ENCODE measurements at places on chromosomes 3 and 15.

DNA sequence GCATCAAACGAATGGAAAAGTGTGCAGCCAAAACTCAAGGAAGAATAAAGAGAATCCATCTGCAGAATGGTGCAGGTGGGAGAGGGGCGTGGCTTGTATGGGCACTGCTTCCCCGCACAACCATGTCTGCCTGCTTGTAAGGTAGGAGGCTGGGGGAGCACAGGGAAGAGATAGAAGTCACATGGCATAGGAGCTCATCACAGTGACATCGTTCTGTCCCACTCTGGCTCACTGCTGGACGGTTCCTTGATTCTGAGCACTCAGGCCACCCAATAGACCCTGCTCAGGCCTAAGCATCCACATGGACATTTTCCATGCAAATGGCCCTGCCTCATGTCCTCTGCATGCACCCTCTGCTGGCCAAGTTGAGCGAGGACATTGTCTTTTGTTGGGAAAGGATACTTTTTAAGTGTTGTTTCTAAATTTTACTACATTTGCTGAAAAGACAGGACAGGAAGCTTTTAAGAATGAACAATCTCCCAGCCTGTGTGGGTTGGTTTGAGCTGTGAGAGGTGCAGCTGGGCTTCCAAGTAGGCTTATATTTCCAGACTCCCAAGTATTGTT, 3.1 kb downstream of the MYLK start:
- no peak for DNase-seq

DNA sequence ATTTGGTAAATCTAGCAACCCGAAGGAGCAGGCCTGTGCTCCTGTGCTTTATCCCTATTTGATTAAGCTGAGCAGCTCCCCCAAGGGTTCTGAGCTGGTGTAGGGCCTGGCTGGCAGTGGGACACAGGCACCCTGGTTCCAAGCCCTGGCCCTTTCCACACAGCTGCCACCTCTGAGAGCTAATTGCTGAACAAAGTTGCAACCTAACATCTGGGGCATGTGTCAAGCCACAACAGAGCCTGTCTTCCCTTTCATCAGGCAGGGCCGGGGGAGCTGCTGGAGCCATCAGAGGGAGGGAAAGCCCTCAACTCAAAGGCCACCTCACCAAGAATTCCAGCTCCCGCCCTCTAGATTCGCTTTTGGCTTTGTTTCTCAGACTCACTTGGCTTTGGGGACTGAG, 17.1 kb upstream of the MRPS22 start:
- peak; percentile 6 for DNase-seq

GRCh38 chr15:40436116-40436891, 4.4 kb upstream of the BAHD1 start:
- no peak for DNase-seq

GRCh38 chr15:44186705-44187104, 8.4 kb downstream of the FRMD5 start:
- no peak for DNase-seq

DNA sequence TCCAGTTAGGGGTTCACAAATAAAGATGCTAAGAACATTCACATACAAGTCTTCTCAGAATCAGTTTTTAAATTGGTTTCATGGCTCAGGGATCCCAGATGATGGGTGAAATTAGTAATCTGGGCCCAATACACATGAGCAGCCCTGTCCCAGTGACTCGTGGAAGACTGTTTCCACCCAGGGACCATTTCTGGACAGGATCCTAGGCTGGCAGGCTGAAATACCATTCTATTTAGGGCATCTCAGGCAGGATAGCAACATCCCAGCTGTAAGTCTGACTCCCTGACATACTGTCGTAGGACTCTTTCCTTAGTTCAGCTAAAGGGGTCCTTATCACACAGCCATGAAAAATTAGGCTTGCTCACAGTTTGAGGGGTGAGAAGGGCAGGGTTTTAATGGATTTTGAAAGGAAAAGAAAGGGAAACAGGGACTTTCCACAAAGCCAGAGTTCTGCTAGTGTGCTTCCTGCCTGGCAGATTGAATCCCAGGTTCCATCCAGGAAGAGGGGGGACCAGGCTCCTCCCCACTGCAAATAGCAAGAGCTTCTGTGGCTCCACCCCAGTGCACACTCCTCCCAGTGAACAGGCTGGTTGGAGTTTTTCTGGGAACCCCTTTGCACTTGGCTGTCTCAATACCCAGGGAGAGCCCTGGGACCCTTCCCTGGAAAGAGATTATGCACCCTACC, 41.3 kb upstream of the LYZL4 start:
- no peak for DNase-seq

DNA sequence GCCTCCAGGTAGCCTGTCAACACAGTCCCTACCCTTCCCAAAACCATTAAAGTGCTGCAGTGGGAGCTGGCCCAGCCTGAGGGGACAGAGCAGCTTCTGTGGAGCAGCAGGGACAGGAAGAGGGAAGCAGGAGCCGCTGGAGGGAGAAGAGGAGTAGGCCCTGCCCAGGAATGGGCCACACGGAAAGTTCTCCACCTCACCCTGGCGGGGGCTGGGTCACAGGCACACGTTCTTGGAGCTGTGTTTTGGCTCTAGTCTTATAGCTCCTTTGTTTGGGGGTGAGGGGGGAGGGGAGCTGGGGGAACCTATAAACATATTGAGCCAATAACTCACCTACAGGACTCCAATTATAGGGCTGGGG, 508.6 kb downstream of the SHQ1 start:
- no peak for DNase-seq

- DNase-seq: no peak
Measured at GRCh38 chr3:40042752-40043443, 233.5 kb downstream of the MYRIP start.

- DNase-seq: no peak
Measured at GRCh38 chr15:94206463-94207167, 24.7 kb upstream of the MCTP2 start.

GRCh38 chr3:46923559-46924350, 46.2 kb downstream of the PTH1R start:
- no peak for DNase-seq

DNA sequence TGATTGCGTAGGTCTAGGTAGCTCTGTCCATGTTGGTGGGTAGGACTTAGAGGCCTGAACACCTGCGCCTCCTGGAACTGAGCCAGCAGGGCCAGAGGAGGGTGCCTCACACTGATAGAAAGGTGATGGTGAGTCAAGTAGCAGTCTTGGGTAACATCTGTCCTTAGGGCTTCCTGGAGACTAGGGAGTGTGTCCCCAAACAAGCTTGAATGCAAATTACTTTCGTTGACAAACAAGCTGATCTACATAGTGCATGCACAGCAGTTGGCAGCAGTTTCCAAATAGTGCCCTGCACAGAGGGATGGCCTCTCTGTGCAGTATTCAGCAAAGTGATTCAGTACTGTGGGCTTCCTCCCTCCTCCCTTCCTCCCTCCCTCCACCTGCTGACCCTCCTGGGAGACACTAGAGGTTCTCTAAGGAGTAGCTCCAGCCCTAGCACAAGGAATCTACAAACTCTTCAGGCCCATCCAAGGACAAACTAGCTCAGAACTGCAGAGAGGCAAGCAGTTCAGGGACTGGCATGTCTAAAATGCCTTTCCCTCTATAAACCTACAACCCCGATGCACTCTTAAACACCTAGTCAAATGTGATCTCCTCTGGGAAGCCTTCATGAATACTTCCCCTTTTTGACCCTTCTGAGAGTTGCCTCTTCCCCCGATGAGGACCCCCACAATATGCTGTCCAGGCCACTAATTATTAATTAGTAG, 61.0 kb downstream of the TLE3 start:
- no peak for DNase-seq

DNA sequence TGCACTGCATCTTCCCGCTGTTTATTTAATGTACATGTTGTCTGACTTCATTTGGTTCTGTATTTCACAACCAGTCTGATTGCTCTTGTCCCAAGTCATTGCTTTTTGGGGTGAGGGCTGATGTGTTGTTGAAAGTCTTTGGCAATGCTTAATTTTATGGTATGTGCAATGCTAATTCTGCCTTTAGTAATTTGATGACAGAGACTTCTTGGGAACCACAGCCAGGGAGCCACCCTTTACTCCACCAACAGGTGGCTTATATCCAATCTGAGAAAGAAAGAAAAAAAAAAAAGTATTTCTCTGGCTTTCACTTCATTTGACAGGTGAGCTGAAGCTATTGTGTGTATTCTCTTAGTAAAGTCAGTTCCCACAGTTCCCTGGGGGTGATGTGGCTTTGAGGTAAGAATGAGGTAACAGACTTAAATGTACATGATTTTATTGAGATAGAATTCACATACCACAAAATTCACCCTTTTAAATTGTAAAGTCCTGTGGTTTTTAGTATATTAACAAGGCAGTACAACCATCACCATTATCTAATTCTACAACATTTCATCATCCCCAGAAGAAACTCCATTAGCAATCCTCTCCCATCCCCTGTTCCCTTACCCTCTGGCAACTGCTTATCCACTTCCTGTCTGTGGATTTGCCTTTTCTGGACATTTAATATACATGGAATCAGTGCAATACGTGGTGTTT, 97.3 kb downstream of the SLCO3A1 start:
- DNase-seq: no peak

DNA sequence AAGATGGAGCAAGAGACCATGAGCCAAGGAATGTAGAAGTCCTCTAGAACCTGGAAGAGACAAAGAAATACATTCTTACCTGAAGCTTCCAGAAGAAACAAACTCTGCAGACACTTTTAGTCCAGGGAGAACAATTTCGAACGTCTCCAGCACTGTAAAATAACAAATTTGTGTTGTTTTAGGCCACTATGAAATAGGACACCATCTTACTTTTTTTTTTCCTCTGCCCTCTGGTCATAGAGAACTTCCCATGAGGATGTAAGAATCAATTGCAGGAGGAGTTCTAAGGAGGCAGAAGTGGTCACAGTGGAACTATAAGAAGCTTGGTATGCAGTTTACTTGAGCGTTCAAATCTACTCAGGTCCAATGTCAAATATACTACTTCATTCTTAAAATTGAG, 1295.9 kb downstream of the ZPLD1 start:
- no peak for DNase-seq

GRCh38 chr3:58560771-58561311, 16.4 kb downstream of the FAM107A start:
- peak; percentile 44 for DNase-seq

GRCh38 chr3:17686613-17687012, 55.8 kb downstream of the TBC1D5 start:
- peak; percentile 38 for DNase-seq

- no peak for DNase-seq
Measured at GRCh38 chr3:105274958-105275357, 91.8 kb upstream of the ALCAM start.

GRCh38 chr3:151709847-151710246, 23.9 kb upstream of the AADACL2 start:
- DNase-seq: no peak

GRCh38 chr3:50587806-50588758, 18.8 kb downstream of the HEMK1 start:
- no peak for DNase-seq

GRCh38 chr3:190432216-190432615, 17.5 kb downstream of the TMEM207 start:
- no peak for DNase-seq

GRCh38 chr15:28907338-28907960, 21.7 kb downstream of the APBA2 start:
- DNase-seq: no peak

Data from SW 1271 (cell line).